ENCODE measurements at places on chromosomes 16 and 17.

- no peak for DNase-seq
Observed at GRCh38 chr16:74466872-74467271, 45.6 kb upstream of the CLEC18B start.

DNA sequence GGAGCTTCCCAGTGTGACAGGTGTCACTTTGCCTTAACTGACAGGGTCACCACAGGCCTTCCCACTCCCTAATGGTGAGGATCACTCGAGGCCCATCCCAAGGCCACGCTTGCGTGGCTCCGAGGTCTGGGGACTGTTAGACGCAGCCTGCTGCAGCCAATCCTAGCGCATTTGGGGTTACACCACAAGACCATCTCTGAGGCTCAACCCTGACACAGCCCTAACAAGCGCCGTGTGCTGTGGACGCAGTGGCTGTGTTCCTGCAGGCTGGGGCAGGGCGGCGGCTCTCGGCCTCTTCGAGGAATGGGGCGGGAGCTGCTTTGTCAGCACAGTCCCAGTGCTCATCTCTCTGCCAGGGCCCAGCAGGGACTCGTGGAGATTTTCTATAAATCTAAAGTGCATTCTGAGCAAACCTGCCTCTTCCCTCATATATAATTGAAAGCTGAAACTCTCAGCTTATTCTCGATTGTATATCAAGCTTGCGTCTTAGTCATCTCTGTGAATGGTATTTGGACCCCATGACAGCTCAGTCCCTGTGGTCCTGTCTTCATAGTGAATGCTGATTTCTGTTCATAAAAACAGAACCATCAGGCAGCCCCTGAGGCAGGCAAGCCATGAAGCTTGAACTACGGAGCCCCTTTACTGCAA lies 65.8 kb upstream of the CHMP6 start:
- no peak for DNase-seq

- no peak for DNase-seq
Observed at GRCh38 chr17:80769936-80770625, 221.6 kb upstream of the CHMP6 start.

GRCh38 chr17:41518789-41519449 lies at the start of gene KRT15:
Gene KRT15 (minus strand): TSS chr17:41518890. CDS start chr17:41518827, 63 bp downstream.
- DNase-seq, result peak; percentile 43

- DNase-seq, result no peak
Observed at GRCh38 chr17:63918305-63918704, 334 bp downstream of the GH1 start.

- DNase-seq, result no peak
Observed at GRCh38 chr17:60318326-60318725, 73.6 kb downstream of the USP32 start.

- DNase-seq, result no peak
Observed at GRCh38 chr17:14330492-14330962, 29.6 kb downstream of the HS3ST3B1 start.

DNA sequence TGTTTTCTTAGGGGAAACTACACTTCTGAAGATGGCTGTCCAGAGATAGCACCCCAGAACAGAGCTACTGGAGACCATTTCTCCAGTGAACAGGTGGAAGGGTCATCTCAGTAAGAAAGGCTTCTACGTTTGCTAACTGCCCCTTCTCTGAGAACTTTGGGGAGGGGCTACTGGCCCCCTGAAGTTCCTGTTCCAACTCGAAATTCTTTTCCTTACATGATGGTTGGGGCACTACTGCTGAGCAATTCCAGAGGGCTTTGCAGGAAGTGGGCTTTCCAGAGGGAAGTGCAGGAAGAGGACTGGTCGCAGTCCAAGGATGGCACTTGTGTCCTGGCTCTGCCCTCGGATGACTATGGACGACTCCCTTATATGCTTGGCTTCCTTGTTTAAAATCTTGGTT lies 31.2 kb downstream of the TOM1L2 start:
- no peak for DNase-seq

DNA sequence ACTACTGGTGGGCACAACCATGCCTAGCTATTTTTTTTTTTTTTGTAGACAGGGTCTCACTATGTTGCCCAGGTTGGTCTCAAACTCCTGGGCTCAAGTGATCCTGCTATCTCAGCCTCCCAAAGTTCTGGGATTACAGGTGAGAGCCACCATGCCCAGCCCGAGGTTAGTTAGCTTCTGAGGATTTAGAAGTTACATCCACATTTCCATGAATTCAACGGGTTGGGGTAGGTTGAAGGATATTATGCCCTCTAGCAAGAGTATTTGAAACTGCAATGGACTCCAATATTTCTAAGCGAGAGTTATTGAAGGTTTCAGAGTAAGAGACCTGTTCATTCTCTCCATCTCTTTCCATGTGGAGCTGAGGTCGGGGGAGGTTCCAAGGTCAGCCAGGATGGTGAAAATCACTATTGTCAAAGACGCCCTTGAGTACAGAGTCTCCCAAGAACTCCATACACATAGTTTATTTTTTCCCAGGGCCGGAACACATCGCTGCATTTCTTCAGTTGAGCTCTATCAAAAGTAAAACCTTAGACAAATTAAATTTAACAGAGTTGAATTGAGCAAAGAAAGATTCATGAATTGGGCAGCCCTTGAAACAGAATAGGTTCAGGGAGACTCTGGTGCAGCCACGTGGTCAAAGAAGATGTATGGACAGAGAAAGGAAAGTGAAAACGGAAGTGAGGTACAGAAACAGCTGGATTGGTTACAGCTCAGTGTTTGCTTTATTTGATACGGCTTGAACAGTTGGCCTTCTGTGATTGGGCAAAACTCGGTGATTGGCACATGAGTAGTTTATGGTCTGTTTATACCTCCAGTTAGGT lies 19.0 kb upstream of the ITPRIPL2 start:
- no peak for DNase-seq

- DNase-seq, result no peak
Observed at GRCh38 chr16:67068212-67068753, 39.3 kb downstream of the CBFB start.

DNA sequence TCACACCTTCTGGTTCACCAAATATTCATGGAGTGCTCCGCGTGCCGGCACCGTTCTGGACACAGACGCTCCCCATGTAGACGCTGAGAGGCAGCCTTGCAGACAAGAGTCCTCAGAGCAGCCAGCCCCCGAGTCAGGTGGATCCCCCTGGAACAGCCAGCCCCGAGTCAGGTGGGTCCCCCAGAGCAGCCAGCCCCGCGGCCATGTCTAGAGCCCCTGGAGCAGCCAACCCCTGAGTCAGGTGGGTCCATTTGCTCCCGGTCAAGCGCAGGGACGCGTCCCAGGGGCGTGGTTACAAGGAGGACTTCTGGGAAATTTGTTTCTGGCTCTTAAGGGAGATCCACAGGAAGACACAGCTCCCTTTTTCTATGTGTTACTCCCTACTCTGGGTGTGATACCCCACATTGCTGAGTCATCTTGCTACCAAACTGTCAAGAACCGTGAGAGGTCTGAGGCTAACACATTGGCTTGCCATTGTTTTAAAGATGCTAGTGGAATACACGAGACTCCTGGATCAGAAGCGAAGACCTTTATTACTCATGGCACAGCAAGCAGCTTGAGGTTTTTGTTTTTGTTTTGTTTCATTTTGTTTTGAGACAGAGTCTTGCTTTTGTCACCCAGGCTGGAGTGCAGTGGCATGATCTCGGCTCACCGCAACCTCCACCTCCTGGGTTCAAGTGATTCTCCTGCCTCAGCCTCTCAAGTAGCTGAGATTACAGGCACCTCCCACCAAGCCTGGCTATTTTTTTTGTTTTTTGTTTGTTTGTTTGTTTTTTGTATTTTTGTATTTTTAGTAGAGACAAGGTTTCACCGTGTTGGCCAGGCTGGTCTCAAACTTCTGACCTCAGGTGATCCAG lies 43.3 kb upstream of the CBFA2T3 start:
- DNase-seq, result no peak

DNA sequence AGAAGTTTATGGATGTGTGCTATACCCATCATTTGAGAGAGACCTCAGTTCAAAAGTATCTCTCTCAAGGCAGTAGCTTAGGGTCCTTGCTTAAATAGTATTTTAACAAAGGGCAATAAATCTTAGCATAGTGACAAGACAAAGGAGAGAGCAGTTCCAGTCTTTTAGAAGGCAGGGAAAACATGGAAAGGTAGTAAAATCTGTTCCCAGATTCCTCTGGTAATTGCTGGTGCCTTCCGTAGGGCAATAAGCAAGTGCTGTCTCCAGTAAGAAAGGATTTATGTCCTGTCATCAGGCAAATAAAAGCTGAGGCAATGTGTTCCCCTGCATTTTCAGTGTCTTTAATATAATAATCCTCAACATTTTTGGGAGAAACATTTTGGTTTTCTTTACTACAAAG lies 149.0 kb upstream of the MPHOSPH6 start:
- DNase-seq, result no peak

GRCh38 chr17:80944326-80944725 lies 47.3 kb upstream of the CHMP6 start:
- DNase-seq, result no peak

DNA sequence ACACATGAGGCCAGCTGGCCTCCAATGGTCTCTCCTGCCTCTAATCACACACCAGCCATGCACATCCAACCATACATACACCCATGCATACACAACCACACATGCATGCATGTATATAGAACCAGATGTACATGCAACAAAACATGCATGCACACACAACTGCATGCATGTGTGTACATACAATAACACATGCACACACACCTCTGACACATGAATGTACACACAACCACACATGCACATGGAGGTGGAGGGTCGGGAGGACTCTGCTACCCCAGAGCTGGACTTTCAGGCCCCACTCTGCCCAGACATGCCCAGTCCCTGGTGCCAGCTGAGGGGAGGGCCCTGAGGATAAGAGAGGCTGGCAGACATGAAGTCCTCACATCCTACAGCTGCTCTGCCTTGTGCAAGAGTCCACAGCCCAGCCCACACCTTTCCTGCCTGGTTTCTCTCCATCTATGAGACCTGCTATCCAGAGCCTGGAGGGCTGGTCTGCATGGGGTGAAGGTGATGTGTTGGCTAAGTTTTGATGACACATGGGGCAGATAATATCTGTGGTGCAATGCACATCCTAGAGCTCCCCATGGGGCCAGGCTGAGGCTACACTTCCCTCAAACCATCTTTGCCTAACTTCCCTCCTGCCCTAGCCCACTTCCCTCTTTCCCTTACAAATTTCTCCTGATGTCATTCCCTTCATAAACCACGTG lies 50.9 kb upstream of the SDK2 start:
- DNase-seq, result no peak

DNA sequence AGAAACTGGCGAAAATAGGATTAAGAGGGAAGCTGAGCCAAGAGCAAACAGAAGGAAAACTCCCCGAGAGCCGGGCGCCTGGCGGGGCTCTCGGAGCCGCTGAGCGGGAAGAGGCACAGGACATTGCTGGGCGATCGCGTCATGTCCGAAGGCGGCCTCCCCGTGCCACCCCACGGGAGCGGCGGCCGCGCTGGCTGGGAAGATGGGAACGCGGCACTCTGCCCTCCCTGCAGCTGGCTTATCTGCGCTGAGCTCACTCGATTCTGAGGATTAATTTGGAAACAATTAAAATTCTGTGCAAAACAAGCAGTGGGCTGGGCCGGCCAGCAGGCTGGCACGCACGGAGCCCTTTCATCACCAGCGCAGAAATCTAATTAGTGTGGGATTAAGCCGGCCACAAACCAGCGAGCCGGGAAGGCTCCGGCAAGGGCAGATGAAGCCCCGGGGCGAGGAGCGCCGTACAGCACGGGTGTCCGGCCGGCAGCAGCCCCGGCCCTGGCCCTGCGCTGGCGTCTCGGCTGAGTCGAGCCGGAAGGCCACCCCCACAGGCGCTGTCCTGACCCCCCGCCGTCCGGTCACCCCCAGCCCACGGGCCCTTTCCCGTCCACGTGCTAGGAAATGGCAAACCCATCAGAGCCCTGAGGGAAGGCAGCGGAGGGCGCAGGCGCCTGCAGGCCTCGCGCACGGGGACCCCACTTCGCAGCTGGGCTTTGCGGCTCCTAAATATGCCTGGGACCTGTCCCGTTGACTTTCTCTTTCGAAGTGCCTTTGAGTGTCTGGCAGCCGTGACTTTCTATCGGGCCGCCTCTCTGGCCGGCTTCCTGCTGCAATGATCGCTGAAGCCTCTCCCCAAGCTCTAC lies 37.9 kb downstream of the SOX8 start:
- no peak for DNase-seq

- DNase-seq, result no peak
Observed at GRCh38 chr17:37134050-37134449, 185.3 kb downstream of the AATF start.

- no peak for DNase-seq
Observed at GRCh38 chr17:59327981-59328290, 3.5 kb upstream of the YPEL2 start.

DNA sequence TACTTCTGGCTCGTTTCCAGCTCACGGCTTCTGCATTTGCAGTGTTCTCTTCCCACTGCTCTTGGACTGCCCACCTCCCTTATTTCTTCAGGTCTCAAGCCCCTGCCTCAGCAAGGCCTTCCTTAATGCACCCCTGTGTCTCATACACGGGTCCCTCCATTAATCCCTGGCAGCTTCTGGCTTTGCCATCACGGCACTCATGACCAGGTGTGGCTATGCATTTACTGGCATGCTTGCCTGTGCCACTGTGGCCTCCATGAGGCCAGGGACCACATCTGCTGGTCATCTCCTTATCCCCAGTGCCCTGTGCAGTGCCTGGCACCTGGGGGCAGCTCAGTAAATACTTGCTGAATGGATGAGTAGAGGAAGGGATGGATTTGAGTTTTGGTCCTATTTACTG lies 114.1 kb downstream of the C16orf78 start:
- no peak for DNase-seq

DNA sequence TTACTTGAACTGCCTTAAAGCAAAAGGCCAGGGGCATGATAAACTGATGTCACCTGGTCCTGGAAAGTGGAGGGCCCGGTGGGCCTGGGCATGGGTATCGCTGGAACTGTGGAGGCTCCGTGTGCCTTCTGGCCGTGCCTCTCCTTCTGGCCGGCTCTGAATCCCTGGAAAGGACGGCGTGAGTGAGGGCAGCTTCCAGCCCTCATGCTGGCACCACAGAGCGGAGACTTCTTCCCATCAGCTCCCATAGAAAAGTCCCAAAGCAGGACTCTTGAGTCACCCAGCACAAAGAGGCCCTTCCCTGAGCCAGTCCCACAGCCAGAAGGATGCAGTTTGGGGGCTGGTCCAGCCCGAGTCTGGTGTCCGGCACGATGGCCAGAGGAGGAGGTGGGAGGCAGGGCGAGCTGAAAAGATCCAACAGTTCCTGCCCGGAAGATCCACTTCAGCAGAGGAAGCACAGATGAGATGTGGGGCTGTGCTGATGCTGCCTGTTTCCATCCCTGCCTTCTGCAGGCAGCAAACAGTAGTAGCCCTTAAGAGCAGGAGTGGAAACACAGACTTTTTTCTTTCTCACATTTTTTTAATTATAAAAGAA lies 7.8 kb downstream of the GAA start:
- DNase-seq, result no peak

Data from NCI-H1105 (cell line).